ENCODE measurements at places on chromosomes 5 and 9.

GRCh38 chr9:69945671-69946141 lies 97.9 kb upstream of the MAMDC2 start:
- no peaks in the 10 kb centered on the region for H3K4me1 ChIP-seq
- no peak overlapping the region for H3K4me3 ChIP-seq
- no peak for DNase-seq
- no peak overlapping the region for H3K27ac ChIP-seq
- H3K27me3 ChIP-seq: peaks cover 15% of the 10 kb centered on the region

DNA sequence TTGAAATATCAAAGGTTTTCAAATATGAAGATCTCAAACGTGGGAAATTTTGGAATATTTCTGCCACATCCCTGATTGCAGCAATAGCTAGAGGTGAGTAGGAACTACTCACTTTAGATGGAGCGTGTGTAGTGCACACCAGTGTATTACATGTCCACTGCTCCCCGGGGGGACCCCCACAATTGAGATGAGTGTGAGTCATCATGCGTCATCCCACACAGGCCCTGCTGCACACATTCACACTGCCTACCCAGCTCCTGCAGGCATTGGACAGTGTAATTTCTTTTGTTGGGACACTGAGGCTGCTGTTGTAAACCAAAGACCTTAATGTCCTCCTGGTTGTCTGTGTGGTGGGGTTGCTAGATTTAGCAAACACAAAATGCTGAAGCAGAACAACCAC lies 280.0 kb downstream of the GAS1 start:
- peaks cover 3% of the 10 kb centered on the region for H3K27me3 ChIP-seq
- DNase-seq: no peak
- no peak overlapping the region for H3K27ac ChIP-seq
- no peaks in the 10 kb centered on the region for H3K36me3 ChIP-seq

DNA sequence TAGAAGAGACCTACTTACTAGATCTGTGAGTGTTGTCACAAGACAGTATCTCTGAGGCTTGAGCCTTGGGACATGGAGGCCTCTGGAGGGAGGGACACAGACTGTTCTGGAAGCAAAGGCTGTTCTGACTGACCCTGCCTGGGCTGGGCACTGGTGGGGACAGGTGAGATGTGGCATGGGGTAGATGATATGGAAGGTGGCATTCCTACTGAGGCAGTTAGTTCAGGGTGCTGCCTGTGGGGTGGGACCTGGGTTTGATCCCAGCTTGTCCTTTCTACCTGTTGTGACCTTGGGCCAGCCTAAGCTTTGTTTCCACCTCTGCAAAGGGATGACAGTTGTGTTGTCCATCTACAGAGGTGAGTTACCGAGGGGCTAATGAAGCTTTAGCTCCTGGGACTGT lies 140.2 kb downstream of the C9orf50 start:
- peaks cover 9% of the 10 kb centered on the region for H3K4me1 ChIP-seq
- no peak for DNase-seq
- no peak overlapping the region for H3K27ac ChIP-seq
- H3K4me3 ChIP-seq: no peak overlapping the region
- peaks cover 12% of the 10 kb centered on the region for H3K27me3 ChIP-seq

GRCh38 chr5:75052192-75053053 lies at the start of gene GCNT4:
GCNT4 (minus strand) TSS chr5:75052558; CDS start chr5:75030037, 22,521 bp downstream.
- H3K27ac ChIP-seq: peak within 1 kb of the TSS; percentile 93
- H3K36me3 ChIP-seq: no peaks in the 10 kb centered on the region
- DNase-seq: peak; percentile 76
- H3K4me1 ChIP-seq: peaks cover 64% of the 10 kb centered on the region
- H3K4me3 ChIP-seq: peak within 1 kb of the TSS; percentile 94

DNA sequence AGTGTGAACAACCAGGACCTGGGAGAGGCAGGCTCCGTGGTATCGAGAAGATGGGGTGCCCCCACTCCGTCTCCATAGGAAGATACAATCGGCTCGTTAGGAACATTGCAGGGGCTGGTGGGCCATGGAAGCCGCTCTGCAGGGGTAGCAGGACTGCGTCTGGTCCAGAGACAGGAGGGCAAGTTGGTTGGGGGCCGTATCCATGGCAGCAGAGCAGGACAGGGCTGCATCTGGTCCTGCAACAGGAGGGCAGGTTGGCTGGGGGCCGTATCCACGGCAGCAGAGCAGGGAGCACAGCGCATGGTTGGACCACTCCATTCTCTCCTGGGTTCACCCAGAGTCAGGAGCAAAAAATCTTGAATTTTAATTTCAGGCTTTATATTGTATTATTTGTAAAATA lies 98.2 kb downstream of the ANKRD33B start:
- no peak overlapping the region for H3K27ac ChIP-seq
- no peak for DNase-seq

DNA sequence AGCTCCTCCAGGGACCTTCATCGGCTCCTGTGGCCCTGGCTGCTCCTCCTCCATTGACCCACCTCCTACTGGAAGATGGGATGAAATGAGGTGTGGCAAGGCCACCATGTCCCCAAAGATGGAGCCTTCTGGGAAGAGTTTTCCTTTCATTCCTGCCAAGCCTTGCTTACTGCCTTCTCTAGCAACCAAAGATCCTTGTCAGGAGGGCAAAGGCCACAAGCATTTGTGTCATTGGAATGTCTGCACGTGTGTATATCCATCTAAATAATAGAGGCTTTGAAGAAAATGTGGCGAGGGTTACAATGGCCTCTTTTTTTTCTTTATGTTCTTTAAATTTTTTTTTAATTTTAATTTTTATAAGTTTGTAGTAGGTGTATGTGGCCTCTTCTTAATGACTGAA lies 313.6 kb downstream of the ARHGEF28 start:
- no peak overlapping the region for H3K27ac ChIP-seq
- no peak overlapping the region for H3K4me3 ChIP-seq
- H3K4me1 ChIP-seq: no peaks in the 10 kb centered on the region
- DNase-seq: no peak
- H3K36me3 ChIP-seq: no peaks in the 10 kb centered on the region
- peaks cover 3% of the 10 kb centered on the region for H3K27me3 ChIP-seq

GRCh38 chr5:154211641-154212390 lies 21.3 kb downstream of the GALNT10 start:
- H3K4me3 ChIP-seq: no peak overlapping the region
- H3K27ac ChIP-seq: no peak overlapping the region
- H3K36me3 ChIP-seq: peaks cover 14% of the 10 kb centered on the region
